Left ventricle myocardium inferior (tissue), 1 donor: ENCODE measurements at places on chromosomes 3 and 15. TPM values are rescaled to one million over a fixed set of nuclear protein-coding genes. Genes with fewer than 3 reads are reported as not detected.

Gene NEK10
- 11.5 TPM for total RNA-seq

Gene RPL15
- total RNA-seq: 915 TPM

- H3K36me3 ChIP-seq: no peaks in the 10 kb centered on the region
- DNase-seq: no peak
- no peak overlapping the region for H3K27ac ChIP-seq
- H3K4me1 ChIP-seq: peaks cover 26% of the 10 kb centered on the region
- H3K4me3 ChIP-seq: no peak overlapping the region
- H3K27me3 ChIP-seq: no peaks in the 10 kb centered on the region
Measured at GRCh38 chr15:56957812-56958406, 39.5 kb downstream of the TCF12 start.

DNA sequence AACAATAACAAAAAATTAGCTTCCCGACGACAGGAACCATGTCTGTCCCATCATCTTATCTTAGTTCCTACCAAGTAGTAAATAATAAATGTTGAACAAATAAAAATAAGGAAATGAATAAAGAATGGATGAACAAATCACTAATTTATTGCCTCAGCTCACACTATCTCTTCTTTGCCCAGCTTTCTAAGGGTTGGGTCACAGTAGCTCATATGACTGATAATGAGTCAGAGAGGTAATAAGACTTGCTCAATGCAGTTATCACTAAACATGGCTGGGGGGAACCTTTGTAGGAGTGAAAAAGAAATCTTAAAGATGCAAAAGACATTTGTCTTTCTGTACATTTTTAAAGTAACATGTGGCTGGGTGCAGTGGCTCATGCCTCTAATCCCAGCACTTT, 182.2 kb downstream of the WDR76 start:
- no peak overlapping the region for H3K27ac ChIP-seq
- no peak overlapping the region for H3K4me3 ChIP-seq
- no peaks in the 10 kb centered on the region for H3K36me3 ChIP-seq
- no peaks in the 10 kb centered on the region for H3K4me1 ChIP-seq
